NCI-H1417 treated with DMSO at 0.1 percent for 48 hours (cell line): ENCODE measurements at places on chromosomes 16 and 17.

DNA sequence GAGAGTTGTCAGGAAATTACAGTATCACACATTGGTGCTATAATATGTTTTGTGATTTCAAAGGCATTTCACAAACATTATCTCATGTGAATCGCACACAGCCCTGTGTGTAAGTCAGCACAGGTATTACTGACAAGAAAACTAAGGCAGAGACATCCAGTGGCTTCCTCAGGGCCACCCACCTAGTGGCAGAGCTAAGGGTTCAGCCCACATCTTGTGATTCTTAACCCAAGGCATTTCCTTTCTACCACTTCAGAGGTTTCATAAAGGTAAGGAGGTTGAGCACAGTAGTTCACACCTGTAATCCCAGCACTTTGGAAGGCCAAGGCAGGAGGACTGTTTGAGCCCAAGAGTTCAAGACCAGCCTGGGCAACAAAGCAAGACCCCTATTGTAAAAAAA is 58.2 kb downstream of the STX8 start:
- no peak for DNase-seq

DNA sequence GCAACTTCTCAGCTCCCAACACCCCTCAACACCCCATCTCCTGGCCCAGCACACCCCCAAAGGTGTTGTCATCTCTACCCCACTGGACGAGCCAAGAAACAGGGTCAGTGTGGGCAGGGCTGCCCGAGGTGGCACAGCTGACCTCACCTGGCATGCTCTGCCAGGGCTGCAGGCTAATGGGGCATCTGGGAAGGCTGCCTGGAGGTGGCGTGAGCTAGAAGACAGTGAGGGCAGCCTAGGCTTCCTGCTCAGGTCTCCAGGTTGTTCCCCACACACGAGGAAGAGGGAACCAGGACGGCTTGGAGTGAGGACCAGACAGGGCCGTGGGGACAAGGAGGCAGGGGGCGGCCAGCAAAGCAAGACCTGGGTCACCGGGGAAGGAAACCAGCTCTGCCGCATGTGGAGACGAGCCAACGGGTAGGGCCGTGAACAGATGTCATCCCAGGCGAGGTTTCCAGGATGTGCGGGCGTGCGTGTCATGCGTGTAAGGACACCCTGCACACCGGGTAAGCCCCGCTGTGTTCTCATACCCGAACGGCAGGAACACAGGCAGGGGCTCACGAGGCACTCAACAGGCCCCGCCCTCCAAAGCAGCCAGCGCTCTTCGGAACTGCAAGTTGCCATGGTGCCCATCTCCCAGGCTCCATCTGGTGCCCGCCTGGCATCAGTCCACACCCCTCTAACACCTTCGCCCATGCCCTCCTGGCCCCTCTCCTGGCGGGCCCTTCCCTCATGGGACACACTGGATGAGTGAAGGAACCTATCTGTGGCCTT is 29.6 kb upstream of the PVALEF start:
- no peak for DNase-seq

GRCh38 chr16:79717333-79718137 is 117.0 kb upstream of the MAF start:
- DNase-seq: no peak

- DNase-seq: no peak
These were observed 241.2 kb upstream of the RPL38 start for GRCh38 chr17:73962308-73962707.

DNA sequence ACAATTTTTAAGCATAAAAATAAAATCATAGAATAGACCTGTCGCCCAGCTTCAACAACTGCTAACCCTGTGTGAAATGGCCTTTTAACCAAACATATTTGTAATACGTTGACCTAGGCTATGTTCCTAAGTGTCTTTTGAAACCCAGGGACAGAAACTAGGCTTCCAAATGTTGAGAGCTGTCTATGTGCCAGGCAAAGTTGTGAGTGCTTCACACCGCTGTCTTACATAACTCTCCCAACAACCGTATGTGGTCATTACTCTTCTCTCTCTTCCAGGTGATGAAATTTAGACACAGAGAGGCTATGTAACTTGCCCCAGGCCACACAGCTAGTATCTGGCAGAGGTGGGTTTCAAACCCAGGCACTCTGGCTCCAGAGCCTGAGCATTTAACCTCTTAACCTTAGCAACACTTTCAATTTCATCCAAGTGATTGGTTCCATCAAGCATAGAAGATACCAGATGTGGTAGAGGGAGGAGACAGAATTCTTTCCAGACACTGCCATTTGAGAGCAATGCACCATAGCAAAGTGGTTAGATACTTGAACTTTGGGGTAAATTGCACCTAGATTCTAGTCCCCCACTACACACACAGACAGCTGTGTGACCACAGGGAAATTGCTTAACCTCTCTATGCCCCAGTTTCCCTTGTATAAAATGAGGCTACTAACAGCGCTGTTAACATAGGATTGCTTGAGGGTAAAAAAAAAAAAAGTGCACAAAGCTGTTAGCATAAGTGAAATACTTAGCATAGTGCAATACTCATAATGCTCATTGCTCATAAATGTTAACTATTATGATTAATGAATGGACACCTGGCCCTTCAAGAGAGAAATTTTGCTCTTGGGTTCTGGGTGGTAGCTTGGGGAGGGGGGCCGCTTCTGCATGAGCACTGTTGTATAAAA is 160.6 kb downstream of the IRX3 start:
- DNase-seq: no peak

GRCh38 chr16:12511708-12512107 is 292.0 kb downstream of the CPPED1 start:
- no peak for DNase-seq
